NCI-H345 (cell line): ENCODE measurements at places on chromosomes 2 and 18.
A peak's percentile ranks its signal among the peaks of the same experiment; 100 is the strongest.

GRCh38 chr18:27223526-27224291 is 38.6 kb upstream of the CHST9 start:
- peak; percentile 73 for DNase-seq

DNA sequence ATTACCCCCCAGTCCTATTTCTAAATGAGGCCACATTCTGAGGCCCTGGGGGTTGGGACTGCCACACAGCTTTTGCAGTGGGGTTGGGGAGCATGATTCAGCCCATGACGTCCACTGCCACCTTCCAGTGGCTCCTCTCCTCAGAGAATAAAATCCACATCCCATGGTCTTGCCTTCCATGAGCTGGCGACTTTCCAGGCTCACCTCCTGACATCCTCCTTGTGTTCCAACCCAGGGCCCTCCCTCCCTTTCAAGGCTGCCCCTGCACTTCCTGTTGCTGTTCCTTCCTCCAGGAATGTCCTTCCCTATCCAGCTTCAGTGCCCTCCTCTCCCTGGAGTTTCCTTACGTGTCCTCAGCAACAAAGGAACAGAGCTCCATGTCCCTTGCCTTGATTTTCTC is 187.3 kb upstream of the ID2 start:
- no peak for DNase-seq

DNA sequence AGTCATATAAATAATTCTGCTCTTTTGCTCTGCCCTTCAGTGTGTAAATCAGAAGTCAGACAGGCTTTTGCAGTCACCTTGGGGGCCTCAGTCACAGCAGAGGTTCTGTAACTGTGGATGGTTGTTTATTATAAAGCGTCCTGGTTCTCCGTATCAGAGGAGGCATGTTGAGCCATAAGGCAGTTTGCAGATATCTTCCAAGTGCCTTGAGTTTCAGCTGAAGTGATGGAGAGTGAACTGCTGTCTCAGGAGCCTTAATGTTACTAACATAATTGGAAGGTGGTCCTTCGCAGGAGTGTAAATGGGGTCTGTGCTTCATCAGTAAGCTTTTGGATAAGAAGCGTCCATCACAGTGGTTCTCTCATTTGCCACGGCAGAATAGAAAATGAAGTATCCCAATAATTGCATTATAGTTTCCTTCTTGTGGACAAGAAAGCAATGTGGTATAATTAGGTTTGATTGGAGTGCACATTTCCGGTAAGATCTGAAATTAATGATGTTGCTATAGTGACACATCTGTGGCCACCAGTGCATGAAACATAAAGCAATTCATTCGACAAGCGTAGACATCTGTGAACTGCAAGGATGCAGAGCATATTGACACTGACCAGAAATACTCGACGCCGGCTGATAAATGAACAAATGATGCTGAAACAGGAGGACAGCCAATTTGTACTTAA is 112.5 kb upstream of the NFATC1 start:
- DNase-seq, result no peak

- no peak for DNase-seq
Measured at GRCh38 chr2:121246704-121247255, 38.2 kb downstream of the TFCP2L1 start.

GRCh38 chr2:217552081-217552480 is 450.7 kb downstream of the TNS1 start:
- DNase-seq, result no peak

- DNase-seq, result no peak
Measured at GRCh38 chr2:183522489-183523266, 398.4 kb downstream of the NUP35 start.

DNA sequence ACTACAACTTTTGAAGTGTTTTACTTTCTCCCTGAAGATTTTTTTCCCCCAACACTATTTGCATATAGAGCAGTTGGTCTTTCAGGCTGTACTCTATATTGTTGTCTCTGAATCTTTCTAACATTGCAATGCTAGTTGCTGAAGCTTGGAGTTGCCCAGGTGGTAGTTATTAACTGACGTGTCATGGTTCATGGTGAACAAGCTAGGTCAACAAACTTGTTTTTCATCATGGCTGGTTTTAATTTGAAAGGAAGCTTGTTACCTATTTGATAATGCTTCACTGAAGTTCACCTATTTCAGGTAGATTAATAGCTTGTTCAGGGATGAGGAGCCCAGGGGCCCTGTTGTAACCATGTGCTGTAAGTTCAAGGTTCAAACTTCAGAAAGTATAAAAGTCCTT is 158.8 kb upstream of the ZEB2 start:
- peak; percentile 10 for DNase-seq

- no peak for DNase-seq
Measured at GRCh38 chr18:1227025-1227424, 322.4 kb downstream of the ADCYAP1 start.

GRCh38 chr18:74831571-74832250 is 234.0 kb downstream of the ZNF407 start:
- no peak for DNase-seq

GRCh38 chr2:101745711-101746694 is 48.5 kb downstream of the MAP4K4 start:
- DNase-seq, result no peak

DNA sequence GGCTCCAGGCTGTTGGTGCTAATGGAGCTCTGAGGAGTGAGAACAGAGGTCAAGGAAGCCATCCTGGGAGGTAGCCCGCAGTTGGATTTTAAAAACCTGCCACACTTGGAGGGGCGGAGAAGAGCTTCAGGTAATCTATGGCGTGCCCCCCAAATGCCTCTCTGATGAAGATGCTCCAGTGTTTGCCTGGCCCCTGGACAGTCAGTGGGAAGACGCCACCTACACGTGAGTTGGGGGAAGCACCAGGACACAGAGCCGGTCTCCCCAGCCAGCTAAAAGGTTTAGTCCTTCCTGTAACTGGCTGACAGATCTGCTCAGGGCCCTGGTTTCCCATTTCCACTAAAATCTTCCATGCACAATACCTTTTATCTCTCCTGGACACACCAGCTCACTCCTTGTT is 225.0 kb downstream of the TTC32 start:
- DNase-seq, result no peak

DNA sequence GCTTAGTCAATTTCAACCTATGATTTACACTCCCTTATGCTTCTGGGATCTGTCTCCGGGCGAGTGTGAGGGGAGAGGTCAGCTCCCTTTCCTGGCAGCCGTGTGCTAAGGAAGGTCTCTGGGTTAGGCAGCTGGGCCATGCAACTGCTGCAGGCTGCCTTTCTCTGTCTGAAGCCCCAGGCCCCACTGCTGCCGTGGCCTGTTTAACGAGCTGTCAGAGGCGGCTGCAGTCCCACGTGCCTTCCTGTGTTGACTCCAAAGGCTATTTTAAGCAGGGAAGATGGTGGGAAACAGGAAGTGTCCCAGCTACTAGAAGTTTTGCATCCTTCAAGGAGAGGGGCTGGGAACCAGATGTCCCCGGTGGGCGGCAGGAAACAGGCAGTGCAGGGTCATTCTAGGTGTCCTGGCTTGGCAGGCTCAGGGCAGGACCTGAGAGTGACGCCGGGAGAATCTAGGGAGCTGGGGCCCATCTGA is 186.4 kb downstream of the TNS1 start:
- DNase-seq, result no peak

DNA sequence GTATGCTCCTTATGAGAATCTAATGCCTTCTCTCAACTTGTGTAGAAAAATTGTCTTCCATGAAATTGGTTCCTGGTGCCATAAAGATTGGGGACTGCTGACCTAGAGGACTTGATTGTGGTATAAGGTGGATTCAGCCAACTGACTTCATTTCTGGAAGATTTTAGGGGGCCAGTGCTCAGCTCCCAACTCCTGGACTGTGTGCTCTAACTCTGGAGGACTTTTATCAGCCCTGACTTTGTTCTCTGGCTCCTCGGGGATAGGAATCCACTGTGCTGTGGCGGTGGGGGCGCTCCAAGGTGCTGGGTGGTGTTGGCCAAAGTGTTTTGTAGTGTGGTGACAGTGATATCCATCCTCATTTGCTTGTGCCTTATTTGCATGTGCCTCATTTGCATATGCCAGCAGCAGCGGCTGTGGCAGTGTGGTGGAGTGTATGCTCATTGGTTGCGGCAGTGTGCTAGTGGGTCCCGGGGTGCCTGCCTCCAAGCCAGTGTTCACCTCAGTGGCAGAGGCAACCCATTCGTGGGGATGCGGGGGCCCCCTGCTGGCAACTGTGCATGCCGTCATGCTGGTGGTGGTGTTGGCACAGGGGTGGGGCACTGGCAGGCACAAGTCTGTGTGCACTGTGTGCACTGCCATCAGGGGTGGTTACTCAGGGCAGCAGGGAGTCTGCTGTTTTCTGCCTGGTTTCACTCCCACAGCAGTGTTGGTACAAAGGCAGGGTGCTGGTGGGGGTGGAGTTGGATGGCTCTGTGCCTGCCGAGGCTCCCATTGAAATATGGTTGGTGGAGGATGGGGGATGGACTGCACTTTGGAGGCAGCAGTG is 19.6 kb downstream of the EHBP1 start:
- peak; percentile 52 for DNase-seq

GRCh38 chr2:104812286-104812685 is 41.6 kb upstream of the POU3F3 start:
- DNase-seq, result no peak

DNA sequence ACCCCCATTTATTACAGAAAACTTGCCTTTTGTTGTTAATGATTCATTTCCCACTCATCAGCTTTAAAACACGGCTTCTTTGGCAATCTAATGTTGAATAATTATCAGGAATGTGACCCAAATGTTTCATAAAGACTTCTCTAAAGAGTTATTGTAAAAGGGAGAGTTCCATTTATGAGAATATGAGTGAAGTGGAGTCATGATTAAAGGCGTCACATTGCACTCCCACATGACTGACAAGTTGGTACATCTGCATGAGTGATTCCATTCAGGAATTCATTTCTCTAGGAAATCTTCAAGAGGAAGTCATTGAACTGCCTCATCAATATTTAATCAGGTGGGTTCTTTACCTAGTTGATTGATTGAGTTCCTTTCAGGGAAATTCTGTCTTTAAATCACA is 184.8 kb downstream of the LNPK start:
- no peak for DNase-seq

- no peak for DNase-seq
Measured at GRCh38 chr2:169087757-169088379, 18.5 kb downstream of the DHRS9 start.

DNA sequence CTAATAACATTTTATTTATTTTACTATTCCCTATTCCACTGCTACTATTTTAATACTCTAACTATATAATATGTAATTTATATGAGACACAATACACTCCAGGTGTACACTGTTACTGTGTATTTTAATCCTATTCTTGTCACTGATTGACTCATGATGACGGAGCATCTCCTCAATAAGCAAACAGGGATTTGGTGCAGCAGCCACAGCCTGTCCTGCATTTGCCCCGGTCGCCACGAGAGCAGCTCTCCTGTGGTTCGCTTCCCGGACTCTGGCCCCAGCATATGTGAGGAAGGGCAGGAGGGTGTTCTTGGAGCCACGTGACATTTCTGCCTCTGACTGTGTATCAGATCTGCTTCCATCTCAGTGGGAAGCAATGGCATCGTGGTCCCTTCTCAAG is 74.1 kb upstream of the PXDN start:
- no peak for DNase-seq

GRCh38 chr18:8400193-8400752 is 209.0 kb upstream of the RAB12 start:
- no peak for DNase-seq

- no peak for DNase-seq
Measured at GRCh38 chr2:68448671-68449653, 18.1 kb downstream of the FBXO48 start.

GRCh38 chr18:48949606-48950535 is 894 bp downstream of the SMAD7 start:
- peak; percentile 48 for DNase-seq

- DNase-seq, result no peak
Measured at GRCh38 chr2:58918141-58918540, 677.0 kb upstream of the FANCL start.

GRCh38 chr2:135190799-135191198 is 138.7 kb downstream of the RAB3GAP1 start:
- no peak for DNase-seq

DNA sequence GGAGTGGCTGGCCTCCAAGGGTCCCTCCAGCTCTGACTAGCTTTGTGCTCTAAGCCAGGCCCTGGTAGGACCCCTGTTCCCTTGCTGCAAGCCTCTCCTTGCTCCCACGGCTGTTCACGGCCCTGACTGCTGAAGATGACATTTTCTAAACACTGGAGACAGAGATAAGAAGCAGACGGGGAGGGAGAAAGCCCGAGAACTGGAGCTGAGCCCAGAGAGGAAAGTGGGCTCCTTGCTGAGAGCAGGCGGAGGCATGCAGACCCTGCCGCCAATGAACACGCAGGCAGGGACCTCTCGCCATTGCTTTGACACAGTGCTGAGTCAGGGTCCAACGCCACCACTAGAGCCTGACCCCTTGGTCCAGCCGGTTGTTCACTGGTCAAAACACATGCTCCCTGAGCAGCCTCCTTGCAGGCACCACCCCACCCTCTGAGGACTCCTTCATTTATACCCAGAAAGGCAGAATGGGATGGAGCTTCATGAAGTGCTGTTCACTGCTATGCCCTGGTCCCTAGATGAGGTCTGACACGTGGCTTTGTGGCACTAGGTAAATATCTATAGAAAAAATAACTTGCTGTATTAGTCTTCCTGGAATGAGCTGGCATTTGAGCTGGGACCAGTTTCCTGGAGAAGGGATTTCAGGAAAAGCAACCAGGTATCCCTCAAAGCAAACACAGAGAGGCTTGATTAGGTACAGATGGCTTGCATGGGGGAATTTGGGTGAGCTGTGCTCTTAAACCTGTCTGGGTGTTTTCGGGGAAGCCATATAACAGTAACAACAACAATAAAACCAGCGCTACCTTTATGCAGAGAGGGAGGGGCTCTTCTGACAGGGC is 65.7 kb downstream of the MCFD2 start:
- DNase-seq, result no peak

GRCh38 chr2:106607371-106607770 is 120.2 kb downstream of the CD8B2 start:
- DNase-seq, result no peak

DNA sequence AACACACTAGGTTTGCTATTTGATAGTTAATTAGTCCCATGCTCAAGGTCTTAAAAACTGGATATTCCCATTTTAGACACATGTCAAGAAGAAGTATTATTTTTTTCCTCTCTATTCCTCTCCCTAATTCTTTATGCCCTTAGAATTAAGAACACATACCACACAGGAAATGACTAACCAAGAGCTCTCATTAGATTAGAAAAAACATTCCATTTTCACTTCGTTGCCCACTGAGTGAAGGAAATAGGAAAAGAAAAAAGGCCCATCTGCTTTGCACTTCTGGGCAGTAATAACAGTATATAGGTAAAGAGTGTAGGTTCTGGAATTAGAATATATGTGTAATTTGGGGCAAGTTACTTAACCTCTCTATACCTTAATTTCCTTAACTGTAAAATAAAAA is 26.9 kb downstream of the ACADL start:
- no peak for DNase-seq

DNA sequence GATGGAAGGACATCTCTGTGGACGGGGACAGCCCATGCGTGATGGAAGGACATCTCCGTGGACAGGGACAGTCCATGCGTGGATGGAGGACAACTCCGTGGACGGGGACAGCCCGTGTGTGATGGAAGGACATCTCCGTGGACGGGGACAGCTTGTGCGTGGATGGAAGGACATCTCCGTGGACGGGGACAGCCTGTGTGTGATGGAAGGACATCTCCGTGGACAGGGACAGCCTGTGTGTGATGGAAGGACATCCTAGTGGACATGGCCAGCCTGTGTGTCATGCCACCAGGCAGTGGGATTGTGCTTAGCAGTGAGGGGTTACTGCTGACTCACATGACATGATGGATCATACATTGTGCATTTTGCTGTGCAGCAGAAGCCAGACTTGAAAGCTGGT is 30.0 kb upstream of the NFATC1 start:
- no peak for DNase-seq
